ENCODE measurements at places on chromosomes 12 and 14. TPM values are rescaled to one million over a fixed set of nuclear protein-coding genes. Genes with fewer than 3 reads are reported as not detected.

GRCh38 chr14:93044556-93044955 lies 71.2 kb downstream of the ITPK1 start:
- peaks cover 72% of the 10 kb centered on the region for H3K4me1 ChIP-seq
- H3K27me3 ChIP-seq: no peaks in the 10 kb centered on the region
- H3K27ac ChIP-seq: peak overlapping the region; percentile 95

GRCh38 chr12:45049912-45050750 lies 768 bp downstream of the DBX2 start:
- H3K4me1 ChIP-seq: no peaks in the 10 kb centered on the region
- H3K27me3 ChIP-seq: peaks cover 21% of the 10 kb centered on the region
- no peak overlapping the region for H3K4me3 ChIP-seq
- DNase-seq: no peak

DNA sequence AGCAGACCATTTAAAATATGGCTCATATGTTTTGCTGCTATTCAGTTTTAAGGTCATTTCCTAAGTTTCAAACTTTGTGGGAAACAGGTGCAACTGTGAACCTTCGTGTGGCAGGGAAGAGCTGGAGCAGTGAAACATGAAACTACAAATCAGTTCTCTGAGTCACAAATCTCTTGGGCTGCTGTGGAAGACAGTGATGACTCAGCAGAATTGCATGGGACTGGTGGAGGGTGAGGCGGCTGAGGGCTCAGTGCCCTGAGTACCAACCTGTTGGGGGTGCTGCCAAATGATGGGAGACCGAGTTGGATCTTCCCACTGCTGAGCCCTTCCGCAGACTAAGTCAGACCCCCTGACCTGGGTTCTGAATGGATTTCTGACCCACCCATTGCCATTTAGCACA lies 8.4 kb upstream of the CALM1 start:
- H3K4me3 ChIP-seq: no peak overlapping the region
- H3K36me3 ChIP-seq: no peaks in the 10 kb centered on the region
- no peak overlapping the region for H3K27ac ChIP-seq
- no peaks in the 10 kb centered on the region for H3K27me3 ChIP-seq

MYH6 gene
- not detected for total RNA-seq

KIF26A gene
- 3.1 TPM for total RNA-seq

DNA sequence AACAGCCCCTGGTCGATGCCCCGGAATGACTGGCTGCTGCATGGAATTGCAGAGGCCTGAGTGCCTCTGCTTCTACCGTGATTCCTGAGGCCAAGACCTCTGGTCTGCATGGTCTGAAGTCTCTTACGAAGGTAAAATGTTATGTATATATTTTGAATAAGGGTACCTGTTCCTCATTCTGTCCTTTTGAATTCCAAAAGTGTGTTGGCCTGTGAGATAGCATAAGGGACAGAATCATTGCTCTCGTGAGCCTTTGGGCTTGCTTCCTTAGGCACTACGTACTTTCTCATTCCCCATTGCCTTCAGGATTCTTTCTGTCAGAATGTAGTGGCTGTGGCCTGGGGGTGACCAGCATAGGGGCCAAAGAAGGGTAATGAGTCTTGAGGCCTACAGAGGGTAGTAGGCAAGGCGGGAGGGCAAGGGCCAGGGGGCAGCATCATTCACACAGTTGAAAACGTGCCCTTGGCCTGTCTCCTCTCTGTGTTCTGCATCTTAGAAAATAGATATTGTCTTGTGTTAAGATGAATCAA lies 19.5 kb downstream of the TRAF3 start:
- H3K27ac ChIP-seq: no peak overlapping the region
- no peaks in the 10 kb centered on the region for H3K36me3 ChIP-seq
- DNase-seq: no peak
- H3K4me1 ChIP-seq: no peaks in the 10 kb centered on the region

IFNG gene
- not detected for total RNA-seq

DNA sequence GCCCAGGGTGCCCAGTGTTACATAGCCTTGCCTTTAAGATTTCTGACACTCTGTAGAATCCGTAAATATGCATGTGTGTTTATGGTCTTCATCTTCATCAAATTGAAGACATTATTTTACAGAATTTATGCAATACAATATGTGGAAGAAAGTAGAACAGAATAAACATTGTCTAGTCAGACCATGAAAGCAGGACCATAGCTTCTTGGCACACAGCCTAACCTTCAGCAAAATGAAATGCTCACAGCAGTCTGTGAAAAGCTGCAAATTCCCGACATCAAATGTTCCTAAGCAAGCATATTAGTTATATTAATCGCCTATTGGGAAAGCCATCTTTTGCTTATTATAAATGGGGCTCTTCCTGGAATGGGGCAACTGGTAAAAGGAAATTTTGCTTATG lies 111.3 kb upstream of the GARIN2 start:
- DNase-seq: no peak
